ENCODE measurements at places on chromosomes 7 and 10.

- no peak for DNase-seq
Measured at GRCh38 chr7:4904346-4904745, 20.8 kb upstream of the RADIL start.

GRCh38 chr10:103854265-103854685, 1.1 kb downstream of the SH3PXD2A start:
- no peak for DNase-seq

DNA sequence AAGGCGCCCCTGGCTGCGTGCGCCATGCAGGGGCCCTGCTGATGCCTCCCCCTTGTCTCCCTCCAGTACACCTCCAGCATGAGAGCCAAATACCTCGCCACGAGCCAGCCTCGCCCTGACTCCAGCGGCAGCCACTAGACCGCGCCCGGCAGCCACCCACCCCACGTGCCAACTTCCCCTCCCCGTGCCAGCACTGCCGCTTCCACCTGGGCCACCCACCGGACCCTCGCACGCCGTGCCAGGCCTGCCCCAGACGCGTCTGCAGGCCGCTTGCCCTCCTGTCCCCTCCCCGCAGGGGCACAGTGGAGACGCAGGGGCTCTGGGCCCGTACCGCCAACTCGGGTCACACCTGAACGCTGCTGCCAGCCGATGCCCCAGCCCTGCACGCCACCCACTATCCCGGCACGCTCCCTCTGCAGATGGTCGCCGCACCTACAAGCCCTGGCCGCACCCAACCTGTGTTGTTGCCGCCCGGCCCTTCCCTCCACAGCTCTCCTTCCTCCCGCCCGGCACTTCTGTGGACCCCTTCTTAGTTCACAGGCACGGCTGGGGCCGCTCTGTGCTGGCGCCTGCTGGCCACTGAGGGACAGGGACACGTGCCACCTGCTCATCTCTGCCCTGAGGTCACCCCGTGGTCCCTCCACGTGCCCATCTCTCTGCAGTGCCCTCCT, 26.3 kb upstream of the AMZ1 start:
- DNase-seq = no peak

DNA sequence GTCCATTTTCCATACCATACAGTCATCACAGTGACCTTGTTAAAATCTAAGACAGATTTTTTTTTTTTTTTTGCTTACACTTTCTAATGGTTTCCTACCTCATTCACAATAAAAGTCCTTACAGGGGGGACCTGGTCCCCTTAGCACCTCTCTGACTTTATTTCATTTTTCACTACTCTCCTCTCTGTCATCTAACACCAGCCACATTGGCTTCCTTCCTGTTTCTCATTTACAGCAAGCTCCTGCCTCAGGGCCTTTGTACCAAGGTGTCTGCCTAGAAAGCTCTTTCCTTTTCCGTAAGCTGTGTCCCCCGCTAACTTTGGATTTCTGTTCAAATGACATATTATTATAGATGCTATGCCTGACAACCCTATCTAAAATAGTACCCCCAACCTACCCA, 27.7 kb downstream of the CC2D2B start:
- no peak for DNase-seq

DNA sequence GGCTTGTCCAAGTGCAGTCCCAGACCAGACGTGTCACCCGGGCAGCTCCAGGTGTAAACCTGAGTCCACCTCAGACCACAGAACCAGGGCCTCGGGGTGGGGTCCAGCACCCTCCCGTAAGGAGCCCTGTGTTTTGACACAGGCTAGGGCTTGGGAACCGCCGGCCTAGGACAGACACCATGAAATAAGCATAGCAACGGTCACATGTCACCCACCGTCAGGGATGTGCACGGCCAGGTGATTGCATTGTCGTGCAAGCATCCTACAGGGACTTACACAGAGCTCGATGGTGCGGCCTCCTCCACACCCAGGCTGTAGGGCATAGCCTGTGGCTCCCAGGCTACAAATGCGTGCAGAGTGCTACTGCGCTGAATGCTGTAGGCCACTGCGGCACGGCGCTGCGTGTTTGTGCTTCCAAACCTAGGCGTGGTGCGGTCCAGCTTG, 10.6 kb downstream of the ZFAND2A start:
- DNase-seq = no peak

DNA sequence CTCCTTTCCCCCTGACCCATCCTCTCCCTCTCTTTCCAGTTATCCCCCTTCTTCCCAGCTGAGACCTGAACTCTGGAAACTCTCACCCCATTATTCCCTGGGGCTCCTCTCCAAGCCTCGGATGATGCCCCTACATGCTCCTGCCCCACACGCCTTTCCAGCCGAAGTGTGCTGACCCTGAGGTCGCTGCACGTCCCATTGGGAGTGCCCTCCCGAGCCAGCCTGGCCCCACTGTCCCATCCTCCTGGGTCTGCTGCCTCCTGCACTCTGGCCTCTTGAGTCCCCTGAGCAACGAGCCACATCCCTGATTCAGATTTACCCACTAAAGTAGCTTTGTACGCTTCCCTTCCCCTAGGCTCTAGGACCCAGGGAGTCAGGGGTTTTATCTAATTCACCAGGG, 87.4 kb downstream of the TCERG1L start:
- no peak for DNase-seq

GRCh38 chr7:69996121-69996520, 397.8 kb downstream of the AUTS2 start:
- no peak for DNase-seq

- peak; percentile 34 for DNase-seq
Measured at GRCh38 chr7:95011995-95012394, 104.6 kb downstream of the PPP1R9A start.

DNA sequence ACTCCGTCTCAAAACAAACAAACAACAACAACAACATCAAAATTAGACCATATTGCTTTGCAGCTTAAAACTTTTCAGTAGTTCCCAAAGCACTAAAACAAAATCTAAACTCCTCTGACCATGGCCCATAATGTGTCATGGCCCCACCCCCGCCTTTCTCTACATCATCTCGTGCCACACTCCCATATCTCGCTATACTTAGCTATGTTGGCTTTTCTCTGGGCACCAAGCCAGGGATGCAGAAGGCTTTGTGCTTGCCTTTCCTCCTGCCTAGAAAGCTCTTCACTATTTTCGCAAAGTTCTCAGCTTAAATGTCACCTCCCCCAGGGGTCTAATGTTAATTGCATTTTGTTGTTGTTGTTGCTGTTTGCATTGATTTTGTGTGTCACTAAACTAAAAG, 15.1 kb upstream of the SLC16A12 start:
- peak; percentile 35 for DNase-seq

- DNase-seq = no peak
Measured at GRCh38 chr10:124616040-124616835, 127.9 kb downstream of the FAM53B start.

GRCh38 chr10:89426230-89426868, 12.0 kb downstream of the IFIT5 start:
- DNase-seq = peak; percentile 78

DNA sequence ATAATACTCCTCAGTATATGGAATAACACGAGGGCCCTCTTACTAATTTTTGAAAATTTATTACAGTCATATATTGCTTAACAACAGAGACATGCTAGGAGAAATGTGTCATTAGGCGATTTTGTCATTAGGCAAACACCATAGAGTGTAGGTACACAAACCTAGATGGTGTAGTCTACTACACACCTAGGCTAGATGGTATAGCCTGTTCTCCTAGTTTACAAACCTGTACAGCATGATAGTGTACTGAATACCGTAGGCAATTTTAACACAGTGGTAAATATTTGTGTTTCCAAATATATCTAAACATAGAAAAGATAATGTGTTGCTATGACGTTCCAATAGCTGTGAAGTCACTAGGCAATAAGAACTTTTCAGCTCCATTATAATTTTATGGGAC, 12.8 kb downstream of the OR2F1 start:
- no peak for DNase-seq

- peak; percentile 74 for DNase-seq
Measured at GRCh38 chr10:34743814-34744213, 71.3 kb downstream of the PARD3 start.

GRCh38 chr7:36272567-36273269, 116.9 kb upstream of the ANLN start:
- no peak for DNase-seq

GRCh38 chr7:135224027-135224426, 9.6 kb upstream of the STRA8 start:
- no peak for DNase-seq

DNA sequence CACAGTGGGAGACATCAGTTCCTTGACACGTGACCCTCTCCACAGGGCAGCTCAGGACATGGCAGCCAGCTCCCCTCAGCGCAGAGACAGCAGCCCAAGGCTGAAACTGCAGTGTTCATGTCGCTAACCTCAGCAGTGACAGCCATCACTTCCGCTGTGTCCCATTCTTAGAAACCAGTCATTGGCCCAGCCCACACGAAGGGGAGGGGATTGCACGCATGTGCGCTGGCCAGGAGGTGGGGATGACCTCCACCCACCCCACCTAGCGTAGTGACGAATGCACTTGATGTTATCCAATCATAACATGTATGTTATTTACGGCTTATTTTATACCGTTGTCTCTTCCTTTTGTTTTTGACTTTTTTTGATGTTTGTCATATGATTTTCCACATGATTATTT, 36.9 kb upstream of the EGFR start:
- DNase-seq = no peak

GRCh38 chr7:100681491-100682227, 8.1 kb downstream of the GNB2 start:
- no peak for DNase-seq

DNA sequence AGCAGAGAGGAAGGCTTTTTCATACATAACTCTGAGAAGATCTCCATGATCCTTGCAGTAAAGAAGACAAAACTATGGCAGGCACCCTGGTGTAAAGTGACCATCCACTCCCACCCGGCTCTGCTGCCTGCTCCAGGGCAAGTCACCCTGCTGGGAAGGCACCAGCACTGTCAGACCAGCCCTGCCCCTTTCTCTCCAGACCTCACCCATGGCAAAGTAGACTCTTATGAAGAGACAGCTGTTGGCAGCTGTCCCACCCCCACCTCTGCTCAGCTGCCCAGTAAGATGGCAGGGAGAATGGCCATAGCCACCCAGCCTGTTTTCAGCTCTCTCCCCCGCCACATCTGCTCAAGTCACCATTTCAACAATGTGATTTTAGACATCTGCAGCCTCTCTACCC, 8.6 kb upstream of the ZMIZ2 start:
- DNase-seq = no peak

All from astrocyte of the hippocampus (primary cell).